ENCODE measurements at places on chromosomes 3 and 15.

- DNase-seq: no peak
- no peaks in the 10 kb centered on the region for H3K27me3 ChIP-seq
Measured at GRCh38 chr3:41742121-41742520, 219.8 kb downstream of the ULK4 start.

DNA sequence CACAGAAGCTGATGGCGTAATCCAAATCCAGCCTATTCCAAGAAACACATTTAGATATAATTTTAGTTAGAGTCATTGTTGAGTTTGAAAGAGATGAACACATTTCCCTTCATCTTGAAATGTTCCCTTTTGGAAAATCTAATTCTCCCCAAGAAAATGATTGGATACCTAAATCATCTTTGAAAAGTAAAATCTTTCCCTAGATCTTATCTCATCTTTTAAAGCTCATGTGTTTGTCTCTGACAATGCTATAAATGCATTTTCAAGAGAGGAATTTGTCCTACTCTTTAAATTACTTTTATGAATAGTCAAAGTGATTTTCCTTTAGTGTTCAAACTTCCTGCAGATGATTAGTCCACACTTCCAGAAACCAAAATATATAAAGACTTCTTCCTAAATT is 82.6 kb upstream of the CNTN6 start:
- no peak for DNase-seq
- H3K4me1 ChIP-seq: no peaks in the 10 kb centered on the region
- H3K36me3 ChIP-seq: no peaks in the 10 kb centered on the region
- H3K4me3 ChIP-seq: no peak overlapping the region

DNA sequence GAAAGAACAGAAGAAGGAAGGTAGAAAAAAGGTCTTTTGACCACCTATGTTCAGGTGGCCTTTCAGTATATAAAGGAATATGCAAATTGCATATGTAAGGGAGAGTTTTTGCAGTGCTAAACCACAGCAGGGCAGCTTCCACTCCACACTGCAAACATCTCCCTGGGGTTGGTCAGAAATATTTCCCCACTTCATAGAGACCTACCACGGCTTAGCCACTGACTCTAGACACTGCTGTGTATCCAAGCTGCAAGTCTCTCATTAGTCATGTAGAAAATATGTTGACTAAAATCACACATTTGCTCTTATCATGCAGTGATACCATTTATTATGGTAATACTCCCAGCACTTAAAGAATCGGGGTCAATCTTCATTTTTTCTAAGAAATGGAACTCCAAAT is 214.9 kb upstream of the NR2F2 start:
- no peaks in the 10 kb centered on the region for H3K36me3 ChIP-seq
- H3K4me1 ChIP-seq: no peaks in the 10 kb centered on the region
- no peak overlapping the region for H3K4me3 ChIP-seq
- no peaks in the 10 kb centered on the region for H3K27me3 ChIP-seq
- no peak overlapping the region for H3K27ac ChIP-seq
- no peak for DNase-seq

- peak; percentile 24 for DNase-seq
- H3K27ac ChIP-seq: no peak overlapping the region
- H3K4me1 ChIP-seq: peaks cover 4% of the 10 kb centered on the region
- no peaks in the 10 kb centered on the region for H3K36me3 ChIP-seq
- no peaks in the 10 kb centered on the region for H3K27me3 ChIP-seq
Measured at GRCh38 chr3:52128118-52128683, 26.0 kb downstream of the POC1A start.

- no peak overlapping the region for H3K4me3 ChIP-seq
- peaks cover 35% of the 10 kb centered on the region for H3K36me3 ChIP-seq
- H3K27me3 ChIP-seq: no peaks in the 10 kb centered on the region
- H3K4me1 ChIP-seq: peaks cover 16% of the 10 kb centered on the region
Measured at GRCh38 chr3:37540786-37541185, 320.9 kb upstream of the CTDSPL start.

DNA sequence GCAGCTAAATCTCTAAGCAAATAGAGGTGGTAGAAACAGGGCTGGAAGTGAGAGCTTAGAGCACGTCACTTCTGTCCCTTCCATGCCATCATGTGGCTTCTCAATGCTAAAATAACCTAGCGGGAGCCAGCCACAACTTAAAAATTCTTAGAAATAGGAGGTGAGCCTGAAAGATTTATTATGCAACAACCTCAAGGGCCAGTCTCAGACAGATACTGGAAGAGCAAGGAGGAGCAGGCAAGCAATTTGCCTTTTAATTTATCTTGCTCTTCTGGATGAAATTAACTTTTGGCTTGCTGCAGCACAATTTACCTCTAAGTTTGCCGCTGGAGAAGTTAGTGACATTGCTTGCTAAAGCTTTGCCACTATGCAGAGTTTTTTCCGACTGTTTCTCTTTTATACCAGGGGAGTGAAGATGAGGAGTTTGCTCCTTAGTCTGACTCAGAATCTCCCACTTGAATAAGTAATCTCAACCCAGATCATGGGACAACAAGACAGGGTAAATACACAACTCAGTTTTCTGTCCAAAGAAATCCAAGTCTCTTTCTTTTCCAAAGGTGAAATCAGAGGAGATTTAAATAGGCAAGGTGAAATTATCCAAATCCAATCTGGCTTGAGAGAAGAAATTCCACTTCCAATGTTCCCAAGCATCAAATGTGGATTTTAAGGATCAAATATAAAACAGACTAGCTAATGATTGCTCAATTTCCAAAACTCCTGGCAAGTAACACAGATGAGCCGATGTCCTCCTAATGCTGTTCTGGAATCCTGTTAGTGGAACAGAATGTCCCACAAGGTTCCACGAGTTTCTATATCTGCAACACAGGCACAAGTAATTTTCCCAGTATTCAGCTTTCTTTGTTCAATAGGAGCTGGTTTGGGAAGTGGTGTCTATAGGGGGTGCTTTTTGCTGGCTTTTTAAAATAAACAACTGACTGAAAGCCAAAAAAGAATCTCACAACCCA is 329.4 kb upstream of the RORA start:
- no peak for DNase-seq
- H3K27me3 ChIP-seq: no peaks in the 10 kb centered on the region
- H3K4me1 ChIP-seq: no peaks in the 10 kb centered on the region

GRCh38 chr3:58072763-58073130 is 64.5 kb downstream of the FLNB start:
- DNase-seq: no peak
- H3K36me3 ChIP-seq: no peaks in the 10 kb centered on the region
- H3K27me3 ChIP-seq: no peaks in the 10 kb centered on the region
- no peak overlapping the region for H3K4me3 ChIP-seq
- H3K27ac ChIP-seq: no peak overlapping the region
- H3K4me1 ChIP-seq: no peaks in the 10 kb centered on the region

- H3K4me3 ChIP-seq: no peak overlapping the region
- no peak for DNase-seq
- H3K4me1 ChIP-seq: no peaks in the 10 kb centered on the region
- H3K27me3 ChIP-seq: no peaks in the 10 kb centered on the region
Measured at GRCh38 chr3:118436697-118437262, 597.9 kb downstream of the IGSF11 start.

DNA sequence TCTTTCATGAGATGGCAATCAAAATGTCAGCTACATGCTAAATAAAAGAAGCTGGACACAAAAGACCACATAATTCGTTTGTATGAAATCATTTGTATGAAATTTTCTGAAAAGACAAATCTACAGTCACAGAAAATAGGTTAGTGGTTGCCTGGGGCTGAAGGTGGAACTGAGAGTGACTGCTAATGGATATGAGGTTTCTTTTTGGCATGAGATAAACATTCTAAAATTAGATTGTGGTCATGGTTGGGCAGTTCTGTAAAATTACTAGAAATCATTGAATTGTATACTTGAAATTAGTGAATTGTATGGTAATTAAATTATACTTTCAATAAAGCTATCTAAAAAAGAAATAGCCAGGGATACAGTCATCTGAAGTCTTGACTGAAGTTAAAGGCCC is 2.7 kb upstream of the DMXL2 start:
- no peak overlapping the region for H3K4me3 ChIP-seq
- H3K27ac ChIP-seq: no peak overlapping the region
- DNase-seq: no peak
- no peaks in the 10 kb centered on the region for H3K27me3 ChIP-seq
- H3K36me3 ChIP-seq: no peaks in the 10 kb centered on the region

DNA sequence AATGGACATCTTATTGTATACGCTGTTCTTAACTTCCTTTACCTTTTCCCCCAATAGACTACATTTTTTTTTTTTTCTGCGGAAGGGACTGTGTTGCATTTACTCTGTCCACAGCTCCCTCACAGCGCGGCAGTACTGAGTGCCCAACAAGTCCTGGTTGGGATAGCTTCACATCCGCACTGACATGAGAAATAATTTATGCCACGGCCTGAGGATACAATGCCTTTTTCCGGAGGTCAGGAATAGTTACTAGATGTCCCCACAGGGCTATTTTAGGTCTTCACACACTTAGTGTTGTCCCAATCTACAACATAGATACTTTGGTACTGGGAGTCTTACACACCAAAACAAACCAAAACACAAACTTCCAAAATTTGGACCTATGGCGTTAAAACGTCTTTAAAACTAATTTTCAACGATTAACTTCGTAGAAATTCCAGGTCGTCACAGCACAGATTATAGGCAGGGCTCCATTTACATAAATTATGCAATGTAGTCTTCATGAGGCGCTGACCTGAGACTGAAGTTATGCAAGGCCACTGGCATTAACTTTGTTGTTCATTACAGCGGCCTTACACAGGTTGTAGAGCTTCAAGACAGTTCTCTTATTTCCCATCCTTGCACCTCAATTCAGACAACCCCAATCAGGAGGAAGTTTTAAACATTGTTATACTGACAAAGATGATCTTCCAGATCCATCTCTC is 989 bp upstream of the PPIB start:
- peaks cover 46% of the 10 kb centered on the region for H3K4me1 ChIP-seq
- H3K27ac ChIP-seq: peak overlapping the region; percentile 88
- H3K36me3 ChIP-seq: peaks cover 28% of the 10 kb centered on the region
- no peaks in the 10 kb centered on the region for H3K27me3 ChIP-seq

- H3K4me1 ChIP-seq: no peaks in the 10 kb centered on the region
- H3K36me3 ChIP-seq: no peaks in the 10 kb centered on the region
- no peak for DNase-seq
Measured at GRCh38 chr3:142040941-142041491, 108.3 kb downstream of the TFDP2 start.

GRCh38 chr3:37190667-37191066 is 16.3 kb upstream of the LRRFIP2 start:
- DNase-seq: no peak
- no peaks in the 10 kb centered on the region for H3K27me3 ChIP-seq
- H3K4me3 ChIP-seq: no peak overlapping the region
- no peaks in the 10 kb centered on the region for H3K4me1 ChIP-seq
- H3K36me3 ChIP-seq: no peaks in the 10 kb centered on the region

GRCh38 chr15:29812384-29812694 is 9.9 kb downstream of the TJP1 start:
- no peak overlapping the region for H3K4me3 ChIP-seq
- no peak for DNase-seq
- no peaks in the 10 kb centered on the region for H3K36me3 ChIP-seq

DNA sequence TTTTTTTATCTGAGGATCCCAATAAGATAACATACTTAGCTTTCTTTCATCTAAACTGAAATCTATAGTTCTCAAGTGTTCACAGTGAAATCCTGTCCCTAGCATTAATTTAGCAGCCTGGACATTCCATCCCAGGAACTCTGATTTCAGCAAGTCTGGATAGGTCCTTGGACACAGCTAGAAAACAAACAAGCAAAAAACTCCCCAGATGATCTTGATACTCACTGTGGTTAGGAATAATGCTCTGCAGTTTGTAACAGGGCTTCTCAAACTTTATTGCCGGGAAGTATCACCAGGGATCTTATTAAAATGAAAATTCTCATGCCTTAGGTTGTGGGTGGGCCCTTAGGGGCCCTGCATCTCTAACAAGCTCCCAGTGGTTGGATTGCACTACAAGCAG is 24.3 kb downstream of the THBS1 start:
- H3K27me3 ChIP-seq: no peaks in the 10 kb centered on the region
- no peaks in the 10 kb centered on the region for H3K36me3 ChIP-seq
- no peak for DNase-seq
- H3K4me3 ChIP-seq: no peak overlapping the region
- H3K4me1 ChIP-seq: no peaks in the 10 kb centered on the region

DNA sequence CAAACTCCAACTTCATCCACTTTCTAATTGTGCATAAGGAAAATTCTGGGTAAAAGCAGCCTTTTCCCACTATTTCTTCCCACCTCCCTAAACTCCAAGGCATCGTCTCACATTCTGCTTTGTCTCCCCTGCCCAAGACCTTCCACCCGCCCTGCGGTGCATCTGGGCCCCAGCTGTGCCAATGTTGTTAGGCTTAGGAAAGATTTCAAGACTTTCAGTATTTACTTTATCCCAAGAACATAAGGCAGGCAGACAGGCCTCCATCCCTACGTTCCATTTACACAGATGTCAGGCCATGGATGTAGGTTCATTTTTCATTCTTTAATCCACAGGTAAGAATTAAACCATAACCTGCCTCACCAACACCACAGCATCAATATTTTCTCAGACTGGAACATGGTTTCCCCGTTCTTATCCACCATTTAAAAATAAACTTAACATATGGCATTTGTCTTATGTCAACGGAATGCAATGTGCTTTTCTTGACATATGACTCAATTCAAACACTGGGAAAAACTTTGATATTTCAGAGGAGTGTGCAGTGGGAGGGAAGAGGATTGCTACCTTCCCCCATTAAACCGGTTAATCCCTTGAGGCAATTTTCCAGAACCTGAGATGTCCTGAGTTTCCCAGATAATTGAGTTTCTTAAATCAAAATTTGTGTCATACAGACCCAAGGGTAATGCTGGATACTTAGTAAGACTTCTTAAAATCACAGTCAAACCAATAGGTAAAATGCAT is 238.0 kb upstream of the LRIG1 start:
- no peaks in the 10 kb centered on the region for H3K36me3 ChIP-seq
- no peaks in the 10 kb centered on the region for H3K4me1 ChIP-seq
- H3K4me3 ChIP-seq: no peak overlapping the region
- H3K27ac ChIP-seq: no peak overlapping the region
- no peak for DNase-seq

DNA sequence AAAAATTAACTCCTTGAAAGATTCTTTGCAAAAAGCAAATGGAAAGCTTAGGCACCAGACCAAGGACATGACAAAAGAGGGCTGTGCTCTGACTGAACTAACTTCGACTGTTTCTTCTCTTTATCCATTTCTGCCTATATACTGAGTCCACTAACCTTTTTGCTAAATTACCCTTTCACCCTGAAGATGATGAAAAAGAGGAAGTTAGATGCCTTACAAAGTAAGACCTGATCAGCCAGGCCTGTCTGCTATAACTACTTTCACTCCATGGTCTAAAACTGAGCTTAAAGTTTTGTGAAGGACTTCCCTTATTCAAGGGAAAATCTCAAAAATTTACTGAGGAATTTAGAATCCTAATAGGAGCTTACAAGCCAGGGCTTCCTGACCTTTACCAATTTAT is 6.2 kb upstream of the IGSF10 start:
- no peak overlapping the region for H3K27ac ChIP-seq
- no peaks in the 10 kb centered on the region for H3K27me3 ChIP-seq
- no peak for DNase-seq
- H3K4me1 ChIP-seq: no peaks in the 10 kb centered on the region
- no peaks in the 10 kb centered on the region for H3K36me3 ChIP-seq

- H3K27me3 ChIP-seq: peaks cover 14% of the 10 kb centered on the region
- H3K4me3 ChIP-seq: no peak overlapping the region
- H3K27ac ChIP-seq: no peak overlapping the region
Measured at GRCh38 chr15:65365229-65365628, 12.6 kb downstream of the IGDCC3 start.
